ENCODE measurements at places on chromosomes 16 and 17.

DNA sequence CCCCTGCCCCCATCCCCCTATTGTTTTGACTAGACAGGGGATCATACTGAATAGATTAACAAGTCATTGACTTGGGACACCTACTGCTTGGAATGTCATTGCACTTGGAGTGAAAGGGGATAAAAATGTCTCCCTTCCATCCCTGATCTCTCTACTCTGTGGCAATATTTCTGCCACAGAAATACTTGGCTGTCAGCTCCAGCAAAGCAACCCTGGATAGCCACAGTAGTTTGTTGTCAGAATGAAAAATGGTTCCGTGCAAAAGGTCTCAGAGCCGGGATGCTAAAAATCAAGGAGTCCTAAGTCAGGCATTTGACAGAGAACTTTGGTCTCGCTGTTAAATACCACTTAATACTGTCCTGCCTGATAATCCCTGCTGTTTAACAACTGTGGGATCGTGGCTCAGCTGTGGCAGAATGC lies 722.0 kb upstream of the SOX9 start:
- no peak for DNase-seq

- no peak for DNase-seq
These were observed 3.5 kb downstream of the DYNLRB2 start for GRCh38 chr16:80544326-80544725.

- no peak for DNase-seq
These were observed 34.3 kb downstream of the STAT5B start for GRCh38 chr17:42241871-42242270.

- DNase-seq: no peak
These were observed 9.1 kb upstream of the PSMC3IP start for GRCh38 chr17:42586514-42587230.

DNA sequence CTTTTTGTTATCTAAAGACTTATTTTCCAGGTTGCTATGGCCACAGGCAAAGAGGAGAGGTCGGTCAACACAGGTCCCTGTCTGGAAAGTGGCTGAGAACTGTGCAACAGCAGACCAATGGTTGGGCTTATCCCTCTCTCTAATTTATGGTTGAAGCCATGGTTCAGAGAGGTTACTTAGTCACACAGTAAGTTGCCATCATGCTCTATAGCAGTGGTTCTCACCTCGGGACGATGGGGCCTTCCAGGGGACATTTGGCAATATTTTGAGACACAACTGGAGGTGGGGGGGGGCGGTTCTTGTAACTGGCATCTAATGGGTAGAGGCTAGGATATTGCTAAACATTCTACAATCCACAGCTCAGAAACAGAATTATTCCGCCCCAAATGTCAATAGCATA lies 842 bp upstream of the LDAF1 start:
- no peak for DNase-seq

DNA sequence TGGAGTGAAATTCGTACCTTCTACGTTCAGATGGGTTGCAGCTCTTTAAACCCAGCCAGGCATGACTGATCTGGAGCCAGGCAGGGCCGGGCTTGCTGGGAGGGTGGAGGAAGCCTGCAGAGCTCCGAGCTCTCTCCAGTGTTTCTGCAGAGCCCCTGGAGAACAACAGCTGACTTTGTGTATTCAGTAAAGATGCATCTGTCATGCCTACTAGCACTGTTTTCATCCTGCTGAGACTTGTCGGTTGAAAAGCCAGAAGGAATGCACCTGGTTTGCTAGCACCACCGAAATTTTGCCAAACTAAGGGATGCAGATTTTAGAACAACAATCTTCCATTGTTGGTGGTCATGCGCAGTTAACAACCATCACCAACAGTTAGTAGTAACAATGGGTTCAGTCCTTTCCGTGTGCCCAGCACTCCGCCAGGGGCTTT lies 22.4 kb upstream of the SCNN1B start:
- no peak for DNase-seq

DNA sequence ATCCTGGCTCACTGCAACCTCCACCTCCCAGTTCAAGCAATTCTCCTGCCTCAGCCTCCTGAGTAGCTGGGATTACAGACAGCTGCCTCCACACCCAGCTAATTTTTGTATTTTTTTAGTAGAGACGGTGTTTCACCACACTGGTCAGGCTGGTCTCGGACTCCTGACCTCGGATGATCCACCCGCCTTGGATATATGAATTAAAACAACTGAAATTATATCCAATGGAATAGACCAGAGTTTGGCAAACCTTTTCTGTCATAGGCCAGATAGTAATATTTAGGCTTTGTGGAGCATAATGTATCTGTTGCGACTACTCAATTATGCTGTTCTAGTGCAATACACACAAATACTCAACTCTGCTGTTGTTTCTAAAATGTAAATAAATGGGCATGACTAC lies 93.8 kb upstream of the NACA2 start:
- DNase-seq: no peak

GRCh38 chr17:9146064-9146463 lies 124.8 kb downstream of the NTN1 start:
- no peak for DNase-seq

- DNase-seq: no peak
These were observed 2.4 kb downstream of the ASGR1 start for GRCh38 chr17:7176841-7177190.

DNA sequence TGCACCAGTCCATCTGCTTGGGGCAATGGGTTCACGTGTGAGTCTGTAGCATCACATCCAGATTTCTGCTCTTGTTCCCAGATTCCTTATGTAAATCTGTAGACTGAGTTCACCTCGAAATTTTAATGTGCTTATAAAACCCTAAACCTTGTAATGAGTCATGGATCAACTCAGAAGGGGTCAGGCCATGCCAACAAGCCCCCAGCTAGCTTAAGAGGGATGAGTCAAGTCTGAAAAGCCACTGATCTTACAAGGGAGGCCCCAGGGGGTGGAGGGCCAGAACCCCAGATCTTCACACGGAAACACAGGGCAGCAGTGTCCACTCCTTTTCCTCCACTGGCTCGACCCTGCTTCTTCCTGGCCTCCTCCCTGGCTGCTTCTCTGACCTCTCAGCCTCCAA lies 399.1 kb upstream of the CDH5 start:
- no peak for DNase-seq

DNA sequence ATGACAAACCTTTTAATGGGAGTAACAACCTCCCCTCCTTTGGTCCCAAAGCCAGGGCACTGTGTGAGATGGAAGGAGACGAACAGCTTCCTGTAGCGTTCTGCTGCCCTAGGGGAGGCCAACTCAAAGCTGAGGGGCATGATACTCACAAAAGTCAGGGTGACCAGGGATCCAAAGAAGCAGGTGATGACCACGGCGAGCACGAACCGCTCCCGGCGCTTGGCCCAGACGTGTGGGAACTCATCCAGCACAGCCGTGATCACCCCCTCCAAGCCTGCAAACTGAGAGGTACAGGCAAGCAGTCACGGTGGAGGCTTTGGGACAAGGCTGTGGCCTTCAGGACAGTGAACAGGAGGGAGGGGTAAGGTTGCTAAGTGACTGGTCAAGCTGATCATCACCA lies 25.1 kb downstream of the SLC6A4 start:
- DNase-seq: no peak

DNA sequence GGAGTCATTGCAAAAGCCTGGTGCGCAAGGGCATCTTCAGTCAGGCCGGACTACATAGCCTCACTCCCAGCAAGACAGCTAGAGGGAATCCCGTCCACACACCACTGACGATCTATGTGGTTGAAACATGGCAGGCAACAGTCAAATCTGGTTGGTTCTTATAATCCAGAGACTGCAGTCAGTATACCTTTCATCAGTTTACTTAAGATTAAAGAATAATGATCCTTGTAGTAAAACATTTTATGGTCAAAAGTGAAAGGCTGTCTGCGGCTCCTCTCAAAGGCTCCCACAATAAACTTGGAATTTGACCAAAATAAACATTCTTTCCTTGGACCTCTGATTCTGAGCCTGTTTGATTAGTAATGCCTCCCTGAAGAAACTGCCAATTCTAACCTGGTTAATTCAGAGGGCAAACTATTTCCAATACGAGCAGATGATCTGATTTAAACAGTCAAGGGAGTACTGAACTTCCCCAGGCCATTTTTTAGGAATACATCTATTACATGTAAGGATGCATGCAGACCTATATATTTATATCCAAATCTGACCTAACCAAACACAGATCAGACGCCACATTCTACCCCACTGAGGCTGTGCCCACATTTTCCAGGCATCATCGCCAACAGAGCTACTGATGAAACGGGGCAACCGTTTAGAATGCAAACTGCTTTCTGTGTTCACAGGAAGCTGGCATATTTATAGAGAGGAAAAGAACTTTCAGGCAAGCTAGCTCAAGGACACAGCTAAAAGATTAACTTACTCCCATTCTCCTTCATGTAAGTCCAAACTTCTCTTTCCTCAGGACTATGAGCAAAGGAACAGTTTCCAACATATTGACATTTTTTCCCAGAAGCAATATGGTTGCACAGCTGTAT lies 15.3 kb upstream of the TXNDC11 start:
- no peak for DNase-seq

DNA sequence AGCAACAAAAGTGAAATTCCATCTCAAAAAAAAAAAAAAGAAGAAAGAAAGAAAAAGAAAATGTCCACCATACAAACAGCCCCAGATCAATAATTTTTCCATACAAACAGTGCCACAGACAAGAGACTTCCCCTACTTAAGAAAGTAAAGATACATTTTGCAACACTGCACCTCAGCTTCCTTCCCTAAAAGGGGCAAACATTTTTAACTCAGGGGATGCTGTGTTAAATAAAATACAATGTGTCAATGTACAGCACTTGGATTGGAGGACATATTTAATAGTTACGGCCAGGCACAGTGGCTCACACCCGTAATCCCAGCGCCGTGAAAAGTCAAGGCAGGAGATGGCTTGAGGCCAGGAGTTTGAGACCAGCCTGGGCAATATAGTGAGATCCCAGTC lies 22.3 kb downstream of the MYH11 start:
- DNase-seq: no peak

DNA sequence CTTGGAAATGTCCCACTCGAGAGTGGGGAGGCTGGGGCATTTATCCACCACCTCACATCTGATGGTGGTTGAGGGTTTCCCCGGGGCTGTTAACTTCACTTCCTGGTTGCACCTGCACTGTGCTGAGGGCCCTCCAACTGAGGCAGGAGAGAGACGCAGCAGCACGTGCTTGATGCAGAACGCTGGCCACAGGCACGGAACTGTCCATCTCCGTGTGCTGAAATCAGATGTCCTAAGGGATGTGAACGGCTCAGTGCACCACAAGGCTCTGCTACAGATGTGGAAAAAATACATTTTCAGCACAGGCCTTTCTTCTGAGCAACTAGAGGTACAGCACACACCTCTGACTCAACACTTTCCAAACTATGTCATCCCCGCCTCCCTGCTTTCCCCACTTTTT lies 114.8 kb upstream of the C16orf82 start:
- DNase-seq: no peak

DNA sequence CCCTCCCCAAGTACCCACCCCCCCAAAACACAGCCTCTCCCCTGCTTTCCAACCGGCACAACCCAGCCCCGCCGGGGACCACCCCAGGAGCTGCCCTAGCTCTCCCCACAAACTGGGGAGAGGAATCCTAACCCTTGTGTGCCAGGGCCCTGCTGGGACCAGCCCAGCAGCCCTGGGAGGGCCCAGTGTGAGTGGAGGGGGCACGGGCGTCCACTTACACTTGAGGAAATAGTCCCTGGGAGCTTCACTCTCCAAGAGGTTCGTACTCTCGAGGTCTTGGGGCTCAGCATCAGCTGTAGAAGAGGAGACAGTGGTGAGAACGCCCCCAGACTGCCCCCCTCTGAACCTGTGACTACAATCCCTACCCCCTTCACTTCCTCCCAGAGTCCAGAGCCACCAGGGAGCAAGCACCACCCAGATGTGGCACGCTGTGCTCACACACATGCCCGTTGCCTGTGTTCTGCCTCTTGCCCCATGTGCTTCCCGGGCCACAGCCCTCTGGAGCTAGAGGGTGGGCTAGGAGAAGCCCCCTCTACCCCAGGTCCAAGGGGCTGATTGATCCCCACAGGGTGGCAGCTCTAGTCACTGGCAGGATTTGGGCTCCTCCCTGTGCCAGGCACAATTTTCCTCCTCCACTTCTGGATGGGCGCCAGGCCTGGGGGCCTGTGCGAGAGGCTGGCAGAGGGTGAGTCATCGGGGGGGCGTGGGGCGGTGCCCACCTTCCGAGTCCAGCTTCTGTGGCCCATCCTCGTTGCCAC lies 3.0 kb downstream of the TRIM47 start:
- DNase-seq: no peak

DNA sequence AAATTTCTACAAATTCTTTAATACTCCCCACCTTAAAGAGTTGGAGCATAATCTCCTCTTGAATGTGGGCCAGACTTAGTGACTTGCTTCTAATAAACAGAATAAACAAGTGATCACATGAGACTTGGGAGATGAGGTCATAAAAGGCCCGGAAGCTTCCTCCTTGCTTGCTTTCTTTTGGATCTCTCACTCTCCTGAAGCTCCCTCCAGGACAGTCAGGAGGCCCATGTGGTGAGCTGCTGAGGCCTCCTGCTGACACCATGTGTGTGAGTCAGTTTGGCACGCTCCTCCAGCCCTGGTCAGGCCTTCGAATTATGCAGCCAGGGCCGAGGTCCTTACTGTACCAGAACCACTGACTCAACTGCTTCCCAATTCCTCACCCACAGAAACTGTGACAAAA lies 53.2 kb downstream of the NDEL1 start:
- DNase-seq: no peak

GRCh38 chr16:63943566-63943965 lies 1178.3 kb downstream of the CDH11 start:
- no peak for DNase-seq

GRCh38 chr17:62626719-62627218 lies 701 bp upstream of the MRC2 start:
- no peak for DNase-seq

- DNase-seq: no peak
These were observed 71.2 kb downstream of the TNRC6C start for GRCh38 chr17:78029697-78030096.

Data from stimulated activated CD4-positive, alpha-beta T cell treated with anti-CD3 and anti-CD28 coated beads, Interleukin-4, amount 100 ng/mL, for 1 hour (primary cell).